ENCODE measurements at places on chromosomes 4 and X.

- peak; percentile 76 for DNase-seq
Observed at GRCh38 chr4:78764498-78764961, 11.6 kb upstream of the BMP2K start.

DNA sequence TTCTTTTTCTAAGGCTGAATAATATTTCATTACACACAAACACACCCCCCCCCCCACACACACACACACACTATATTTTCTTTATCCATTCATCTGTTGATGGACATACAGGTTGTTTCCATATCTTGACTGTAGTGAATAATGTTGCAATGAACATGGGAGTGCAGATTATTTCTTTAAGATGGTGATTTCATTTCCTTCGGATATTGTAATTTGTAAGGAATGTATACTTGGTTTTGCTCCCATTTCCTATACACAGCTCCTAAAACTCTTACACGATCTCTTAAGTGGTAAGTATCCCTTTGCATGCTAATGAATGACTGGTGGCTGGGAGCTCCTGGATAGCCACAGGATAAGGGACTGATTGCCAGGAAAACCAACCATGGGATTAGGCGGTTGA, 14.7 kb upstream of the RBMXL3 start:
- DNase-seq: no peak

- DNase-seq: no peak
Observed at GRCh38 chr4:161907590-161907955, 256.2 kb downstream of the FSTL5 start.

- DNase-seq: peak; percentile 67
Observed at GRCh38 chr4:169823685-169824084, 65.9 kb upstream of the HPF1 start.

DNA sequence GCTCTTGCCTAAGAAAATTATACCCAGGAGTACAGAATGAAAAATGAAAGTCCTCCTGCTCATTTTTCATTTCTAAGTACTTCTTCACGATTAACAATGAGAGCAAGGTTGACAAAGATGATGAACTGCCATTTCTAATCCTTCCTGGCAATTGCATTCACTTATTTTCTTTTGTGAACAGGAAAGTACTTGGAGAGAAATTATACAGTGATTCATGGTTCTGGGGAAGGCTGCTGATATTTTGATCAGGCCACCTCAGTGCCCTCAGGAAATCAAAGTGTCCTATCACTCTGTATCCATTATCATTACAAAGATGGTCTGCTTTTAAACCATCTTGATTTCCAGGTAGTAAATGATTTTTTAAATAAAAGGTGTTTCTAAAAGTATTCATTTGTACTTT, 467.5 kb downstream of the PACRGL start:
- no peak for DNase-seq

Measured in fibroblast of mammary gland (primary cell).